ENCODE measurements at places on chromosomes 5 and 9.

DNA sequence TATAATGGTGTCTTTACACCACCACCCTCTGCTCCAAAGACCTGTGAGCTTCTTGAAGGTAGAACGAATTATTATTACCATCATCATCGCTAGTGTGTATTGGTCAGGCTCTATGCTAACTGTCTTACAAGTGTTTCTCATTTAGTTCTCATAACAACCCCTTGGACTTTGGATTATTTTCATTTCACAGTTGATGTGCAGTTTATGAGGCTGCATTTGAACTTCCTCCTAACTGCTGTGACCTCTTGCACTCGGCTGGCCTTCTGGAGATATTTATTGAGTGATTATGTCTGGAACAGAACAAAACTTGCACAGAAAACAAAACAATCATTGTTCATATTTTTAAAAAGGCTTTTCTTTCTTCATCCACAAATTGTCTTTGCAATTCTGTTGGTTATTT is 306.3 kb upstream of the SGCD start:
- no peak for DNase-seq

- no peak for DNase-seq
Measured at GRCh38 chr5:25301836-25302235, 657.1 kb upstream of the CDH10 start.

DNA sequence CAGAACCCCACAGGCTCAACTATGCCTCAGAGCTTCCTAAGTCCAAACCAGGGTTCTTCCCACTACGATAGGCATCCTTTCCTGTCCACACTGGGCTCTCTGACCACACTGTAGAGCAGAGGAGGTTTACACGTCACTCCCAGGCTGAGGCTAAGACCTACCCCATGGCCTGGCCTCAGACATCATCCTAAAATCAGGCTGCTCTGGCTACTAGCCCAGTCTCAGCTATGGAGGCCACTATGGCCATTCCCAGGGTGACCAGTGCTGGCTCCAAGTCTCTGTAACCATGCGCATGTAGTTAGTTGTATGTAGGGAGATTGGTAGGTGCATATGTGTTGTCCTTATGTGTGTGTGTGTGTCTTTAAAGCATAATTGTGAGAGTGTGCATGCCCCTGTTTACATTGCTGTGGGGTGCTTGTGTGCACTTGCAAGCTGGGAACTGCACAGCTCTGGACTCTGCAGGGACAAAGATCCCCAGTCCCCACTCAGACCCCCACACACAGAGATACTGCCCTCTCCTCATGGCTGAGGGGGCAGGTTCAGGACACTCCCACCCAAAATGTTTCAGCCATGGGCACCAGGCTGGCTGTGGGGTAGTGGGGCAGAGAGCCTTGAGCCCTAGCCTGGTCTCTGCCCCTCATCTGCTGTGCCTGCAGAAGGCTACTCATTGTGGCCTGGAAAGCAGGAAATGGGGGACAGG is 12.3 kb downstream of the PDLIM4 start:
- DNase-seq: no peak

DNA sequence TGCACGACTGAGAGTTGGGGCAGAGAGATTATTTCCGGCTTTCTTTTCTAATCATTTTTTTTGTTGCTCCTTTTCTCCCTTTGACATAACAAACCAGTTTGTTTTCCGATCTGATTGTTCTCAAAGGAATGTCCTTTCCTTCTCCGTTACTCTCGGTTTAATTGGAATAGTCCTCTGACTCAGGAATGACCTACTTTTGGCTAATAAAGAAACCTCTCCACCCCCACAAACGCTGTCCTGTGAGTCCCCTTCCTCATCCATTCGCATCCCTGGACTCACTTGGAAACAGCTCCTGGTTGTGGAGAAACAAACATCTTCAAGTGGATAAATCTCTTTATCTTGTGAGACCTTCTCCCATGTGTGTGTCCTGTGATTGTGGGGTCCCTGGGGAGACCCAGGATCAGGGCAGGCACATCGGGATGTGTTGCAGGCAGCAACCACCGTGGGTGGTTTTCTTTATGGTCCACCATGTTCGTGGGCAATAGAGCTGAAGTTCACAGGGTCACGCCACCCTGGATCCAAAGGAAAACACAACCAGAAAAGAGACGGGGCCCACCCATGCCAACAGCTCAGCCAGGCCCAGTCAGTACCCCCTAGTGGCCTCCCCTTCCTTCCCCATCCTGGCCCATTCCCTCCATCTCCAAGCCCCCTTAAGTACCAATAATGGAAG is 45.2 kb upstream of the NEK6 start:
- no peak for DNase-seq

DNA sequence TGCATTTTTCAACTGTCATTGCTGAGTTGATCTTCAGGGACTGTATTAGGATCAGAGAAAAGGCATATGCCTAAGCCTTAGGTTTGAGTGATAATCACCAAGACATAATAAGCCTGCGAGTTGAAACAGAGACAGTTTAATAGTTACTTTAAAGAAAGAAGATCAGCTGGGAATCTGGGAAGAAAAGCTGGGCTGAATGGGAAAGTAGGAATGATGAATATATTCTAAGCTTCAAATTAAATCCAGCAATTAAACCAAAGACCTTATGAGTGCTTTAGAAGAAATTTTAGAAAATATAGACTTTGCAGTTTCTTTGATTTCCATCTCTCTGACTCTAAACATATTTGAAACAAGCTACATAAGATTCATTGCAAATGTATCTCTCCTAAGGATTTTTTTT is 222.3 kb downstream of the ENC1 start:
- DNase-seq: no peak

GRCh38 chr9:18516965-18517364 is 43.0 kb downstream of the ADAMTSL1 start:
- DNase-seq: no peak

GRCh38 chr9:112894041-112894440 is 3.4 kb upstream of the SLC46A2 start:
- DNase-seq: no peak

DNA sequence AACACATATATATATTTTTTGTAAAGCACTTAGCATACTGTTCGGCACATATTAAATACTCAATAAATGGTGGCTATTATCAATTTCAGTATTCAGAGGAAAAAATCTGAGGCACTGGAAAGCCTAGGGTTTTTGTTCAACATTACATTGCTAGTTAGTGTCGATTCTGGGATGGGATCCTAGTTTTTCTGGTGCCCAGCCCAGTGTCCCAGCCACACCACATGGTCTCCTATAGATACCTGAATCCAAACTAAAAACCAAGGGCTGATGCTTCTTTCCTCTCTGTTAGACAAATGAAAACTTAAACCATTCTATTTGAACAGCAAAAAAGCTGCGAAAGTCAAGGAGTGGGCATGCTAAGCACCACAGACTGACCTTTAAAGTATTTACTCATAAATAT is 810.7 kb upstream of the DMAC1 start:
- DNase-seq: no peak

- no peak for DNase-seq
Measured at GRCh38 chr9:10242255-10242654, 370.5 kb downstream of the PTPRD start.

Data from stimulated activated CD4-positive, alpha-beta T cell treated with anti-CD3 and anti-CD28 coated beads, Interleukin-12 subunit alpha, Interleukin-12 subunit beta, amount 100 ng/mL, for 24 hours (primary cell).